ENCODE measurements at places on chromosomes 2 and 18.

GRCh38 chr2:24932715-24933114, 12.7 kb upstream of the ADCY3 start:
- DNase-seq, result no peak

DNA sequence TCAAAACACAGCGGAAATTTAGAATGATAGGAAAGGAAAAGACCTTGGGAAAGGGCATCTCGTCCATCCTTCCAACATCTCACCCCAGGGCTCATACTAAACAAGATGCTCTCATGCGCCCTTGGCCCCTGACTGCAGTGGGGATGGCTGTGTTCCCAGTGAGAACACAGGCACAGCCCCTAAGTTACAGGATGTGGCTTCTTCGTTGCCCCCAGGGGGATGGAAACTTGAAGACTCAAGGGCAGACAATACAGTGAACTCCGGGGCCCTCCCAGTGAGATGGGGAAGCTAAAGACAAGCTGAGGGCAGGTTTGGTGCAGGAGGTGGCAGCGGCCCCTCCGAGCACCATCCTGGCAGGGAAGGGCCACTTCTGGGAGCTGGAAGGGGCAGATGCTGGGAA, 139.7 kb downstream of the INO80D start:
- no peak for DNase-seq

- DNase-seq, result no peak
Observed at GRCh38 chr18:60413944-60414547, 41.5 kb upstream of the MC4R start.

DNA sequence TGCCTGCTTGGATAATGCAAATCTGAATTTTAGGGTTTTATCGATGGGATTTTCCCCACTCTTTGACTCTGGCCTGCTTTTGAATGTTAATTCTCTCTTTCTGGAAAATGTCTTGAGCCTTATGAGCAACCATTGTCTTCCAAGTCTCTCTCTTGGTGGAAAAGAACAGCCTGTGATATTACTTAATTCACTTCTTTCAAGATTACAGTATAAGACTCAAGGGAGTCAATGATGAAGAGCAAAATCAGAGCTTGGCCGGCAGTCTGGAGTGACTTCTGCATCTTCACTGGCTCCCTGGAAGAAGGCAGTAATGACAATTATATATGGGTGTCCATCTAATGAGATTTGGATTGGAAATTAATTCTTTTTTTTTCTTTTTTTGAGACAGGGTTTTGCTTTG, 122.9 kb upstream of the ZEB2 start:
- no peak for DNase-seq

GRCh38 chr2:8566774-8567468, 114.9 kb upstream of the ID2 start:
- no peak for DNase-seq

DNA sequence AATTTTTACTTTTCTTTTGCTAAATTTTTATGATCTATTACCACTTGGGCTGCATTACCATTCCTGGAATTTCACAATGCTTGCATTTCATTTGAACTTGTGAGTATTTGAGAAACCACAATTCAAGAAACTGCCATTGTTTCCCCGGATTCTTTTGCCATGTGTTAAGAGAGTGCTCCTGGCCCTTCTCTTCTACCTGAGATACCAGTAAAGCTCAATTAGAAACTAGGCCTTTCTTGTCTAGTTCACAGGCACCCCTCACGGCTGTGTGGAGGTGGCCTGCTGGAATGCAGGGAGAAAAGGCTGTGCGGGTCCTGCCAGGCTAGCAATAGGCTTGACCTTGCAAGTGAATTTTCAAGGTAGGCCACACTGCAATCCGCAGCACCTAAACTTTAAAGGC, 40.8 kb downstream of the ZEB2 start:
- no peak for DNase-seq

GRCh38 chr2:174053355-174054151, 88.4 kb upstream of the SP3 start:
- no peak for DNase-seq

GRCh38 chr2:25794544-25795276, 83.6 kb downstream of the ASXL2 start:
- no peak for DNase-seq
